ENCODE measurements at places on chromosomes 3 and 15.
A peak's percentile ranks its signal among the peaks of the same experiment; 100 is the strongest.

DNA sequence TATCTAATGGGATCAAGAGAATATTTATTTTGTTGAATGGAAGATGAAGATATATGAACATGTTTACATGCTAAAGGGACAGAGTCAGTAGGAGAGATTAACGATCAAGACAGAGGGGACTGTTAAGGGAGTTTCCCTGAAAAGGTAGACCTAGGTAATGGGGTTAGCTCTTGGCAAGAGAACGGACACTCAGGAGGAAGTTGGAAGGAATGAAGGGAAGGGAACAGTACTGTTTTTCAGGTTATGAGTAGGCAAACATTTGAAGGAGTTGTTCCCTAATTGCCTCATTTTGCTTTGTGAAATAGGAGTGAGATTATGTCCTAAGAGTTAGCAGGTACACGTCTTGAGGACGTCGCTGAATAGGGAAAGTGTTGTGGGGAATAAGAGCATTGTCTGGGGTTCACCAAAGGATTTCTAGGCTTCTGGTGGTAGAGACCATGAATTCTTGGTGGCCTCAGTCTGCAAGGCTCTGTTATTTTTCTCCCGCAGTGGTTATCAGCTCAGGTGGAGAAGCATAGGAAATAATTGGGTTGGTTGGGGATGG lies 41.3 kb downstream of the PDE8A start:
- DNase-seq = no peak

DNA sequence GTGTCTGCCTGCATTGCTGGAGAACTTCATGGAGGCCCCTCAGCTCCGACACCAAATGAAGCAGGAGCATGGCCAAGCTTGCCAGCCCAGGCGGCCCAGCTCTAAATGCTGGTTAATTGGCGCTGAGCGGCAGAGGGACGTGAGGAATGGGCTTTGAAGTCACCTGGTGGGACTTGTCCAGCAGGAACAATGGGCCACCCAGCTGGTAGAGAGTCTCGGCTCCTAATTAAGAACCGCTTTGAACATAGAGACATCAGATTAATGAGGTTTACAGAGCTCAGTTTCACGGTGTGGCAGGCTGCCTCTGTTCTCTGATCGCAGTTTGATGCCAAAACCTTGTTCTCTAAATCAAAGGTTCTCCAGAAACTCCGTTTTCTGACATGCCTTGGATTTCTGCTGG lies 77.5 kb upstream of the LINGO1 start:
- no peak for DNase-seq

GRCh38 chr15:57213862-57214261 lies 162.4 kb upstream of the CGNL1 start:
- peak; percentile 34 for DNase-seq

- DNase-seq = no peak
Observed at GRCh38 chr3:146883288-146883687, 278.1 kb upstream of the PLSCR5 start.

GRCh38 chr3:67118122-67118521 lies 120.0 kb downstream of the KBTBD8 start:
- DNase-seq = no peak

- no peak for DNase-seq
Observed at GRCh38 chr15:87347806-87348515, 908.6 kb downstream of the NTRK3 start.

DNA sequence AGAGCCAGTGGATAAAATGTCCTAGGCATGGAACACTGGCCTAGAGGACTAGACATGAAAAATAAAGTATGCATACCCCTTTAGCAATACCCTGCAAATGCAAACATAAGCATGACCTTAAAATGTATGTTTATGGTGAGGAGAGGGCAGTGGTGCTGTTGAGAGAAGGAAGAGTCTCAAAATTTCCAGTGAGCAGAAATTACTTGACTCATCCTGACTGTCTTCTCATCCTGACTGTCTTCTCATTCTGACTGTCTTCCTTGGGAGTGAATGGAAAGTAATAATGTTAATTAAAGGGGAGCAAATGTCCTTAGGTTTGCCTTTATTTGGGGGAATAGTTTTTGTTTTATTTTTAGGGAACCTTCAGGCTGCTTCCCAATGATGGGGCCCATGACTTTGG lies 121.5 kb upstream of the GALNT15 start:
- no peak for DNase-seq

DNA sequence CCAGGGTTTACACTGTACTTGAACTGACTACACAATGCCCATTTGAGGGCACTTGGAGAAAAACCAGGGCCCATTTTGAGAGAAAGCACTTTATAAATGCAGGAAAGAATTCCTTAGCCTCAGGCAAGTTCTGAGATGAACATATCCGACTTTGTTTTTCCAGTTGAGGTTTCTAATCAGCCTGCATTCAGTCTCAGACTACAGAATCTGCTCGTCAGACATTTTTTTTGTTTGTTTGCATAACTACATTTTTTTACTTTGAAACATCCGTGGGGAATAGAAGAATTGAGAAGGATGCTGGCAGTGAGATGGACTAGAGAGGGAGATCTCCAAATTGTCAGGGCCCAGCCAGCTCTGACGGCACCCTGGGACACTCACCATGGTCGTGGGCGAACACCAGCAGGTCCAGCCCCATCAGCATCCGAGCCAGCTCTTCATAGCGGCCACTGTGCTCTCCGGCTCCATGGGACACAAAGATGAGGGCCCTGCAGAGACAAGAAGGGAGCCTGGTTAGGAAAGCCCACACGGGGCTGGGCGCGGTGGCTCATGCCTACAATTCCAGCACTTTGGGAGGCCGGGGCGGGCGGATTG lies 40.8 kb downstream of the MGLL start:
- no peak for DNase-seq

DNA sequence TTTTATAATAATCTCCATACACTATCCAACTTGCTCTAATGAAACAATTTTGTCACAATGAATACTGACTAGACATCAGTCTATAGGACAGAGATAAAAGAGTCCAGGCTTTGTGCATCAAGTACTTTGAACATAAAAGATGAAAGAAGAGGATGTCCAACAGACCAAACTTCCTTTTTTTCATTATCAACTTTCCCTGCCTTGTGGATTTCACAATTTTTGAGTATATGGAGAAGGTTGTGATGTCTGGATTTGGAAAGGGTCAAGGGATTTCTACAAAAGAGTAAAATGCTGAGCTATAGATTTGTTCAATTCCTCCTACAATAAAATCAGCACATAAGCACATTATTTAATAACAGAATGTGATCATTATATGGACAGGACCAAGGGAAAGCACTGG lies 25.7 kb downstream of the CD47 start:
- DNase-seq = peak; percentile 53

Data from inflammatory macrophage treated with lipopolysaccharide for 4 hours (primary cell).